ENCODE measurements at places on chromosomes 7 and 10. TPM values are rescaled to one million over a fixed set of nuclear protein-coding genes. Genes with fewer than 3 reads are reported as not detected.

DNA sequence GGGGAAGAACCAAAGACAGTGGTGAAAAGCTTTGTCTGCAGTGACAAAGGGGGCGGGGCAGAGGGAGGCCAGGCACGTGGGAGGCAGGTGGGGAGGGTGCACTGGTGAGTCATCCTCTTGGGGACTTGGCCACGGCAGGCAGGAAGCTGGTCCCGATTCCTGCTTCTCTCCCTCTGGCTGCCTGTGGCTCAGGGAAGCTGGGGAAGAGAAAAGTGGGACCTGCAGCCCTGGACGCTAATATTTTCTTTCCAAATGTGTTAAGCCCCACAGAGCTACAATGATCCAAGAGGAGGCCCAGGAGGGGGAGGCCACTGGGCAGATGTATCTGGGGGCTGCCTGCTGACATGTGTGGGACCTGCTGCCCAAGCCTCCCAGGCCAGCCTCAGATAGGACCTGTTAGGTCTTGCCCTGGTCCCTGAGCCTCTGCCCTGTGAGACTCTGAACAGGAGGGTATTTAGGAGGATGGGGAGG lies 231.8 kb downstream of the KCNMA1 start:
- H3K4me1 ChIP-seq = no peaks in the 10 kb centered on the region
- H3K36me3 ChIP-seq = no peaks in the 10 kb centered on the region
- DNase-seq = peak; percentile 41

DNA sequence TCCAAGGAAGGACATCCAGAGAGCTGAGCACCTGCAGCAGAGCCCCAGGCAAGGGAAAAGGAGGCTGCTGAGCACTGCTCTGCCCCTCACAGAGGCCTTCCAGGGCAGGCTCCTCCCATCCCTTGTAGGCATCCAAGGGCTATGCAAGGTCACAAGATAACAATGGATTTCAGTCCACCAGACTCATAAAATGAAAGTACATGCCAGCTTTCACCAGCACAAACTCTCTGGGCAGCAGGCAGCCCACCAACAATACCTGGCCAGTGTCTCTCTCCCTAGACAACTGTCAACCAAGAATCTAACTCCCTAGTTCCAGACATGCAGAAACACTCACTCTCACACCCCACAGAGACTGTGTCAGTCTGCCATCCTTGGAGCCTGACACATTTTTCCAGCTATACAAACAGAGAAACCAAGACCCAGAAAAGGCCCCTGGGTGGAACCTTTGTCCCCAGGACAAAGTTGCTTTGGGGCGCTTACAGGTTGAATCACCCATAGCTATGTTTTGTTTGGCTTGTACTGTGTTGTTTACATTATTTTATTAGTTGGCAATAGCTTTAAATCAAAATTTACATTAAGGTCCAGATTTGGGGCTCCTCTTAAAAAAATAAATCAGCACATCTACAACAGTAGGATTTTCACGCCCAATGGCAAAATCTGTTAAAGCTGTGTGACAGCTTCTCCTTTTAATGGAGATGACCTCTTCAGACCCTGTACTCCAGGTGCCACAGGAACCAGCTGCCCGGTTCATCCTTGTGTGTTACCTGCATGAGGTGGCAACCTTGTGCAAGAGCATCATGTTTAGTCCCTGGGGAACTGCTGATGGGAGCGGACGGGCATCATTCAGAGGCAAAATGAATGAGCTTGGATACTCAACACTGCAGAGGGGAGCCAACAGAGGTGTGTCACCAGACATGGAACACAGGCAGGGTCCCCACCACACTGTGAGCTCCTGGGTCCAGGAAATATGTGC lies 5.2 kb downstream of the GRID1 start:
- DNase-seq = peak; percentile 46
- no peak overlapping the region for H3K4me3 ChIP-seq
- H3K36me3 ChIP-seq = no peaks in the 10 kb centered on the region
- H3K4me1 ChIP-seq = no peaks in the 10 kb centered on the region

DNA sequence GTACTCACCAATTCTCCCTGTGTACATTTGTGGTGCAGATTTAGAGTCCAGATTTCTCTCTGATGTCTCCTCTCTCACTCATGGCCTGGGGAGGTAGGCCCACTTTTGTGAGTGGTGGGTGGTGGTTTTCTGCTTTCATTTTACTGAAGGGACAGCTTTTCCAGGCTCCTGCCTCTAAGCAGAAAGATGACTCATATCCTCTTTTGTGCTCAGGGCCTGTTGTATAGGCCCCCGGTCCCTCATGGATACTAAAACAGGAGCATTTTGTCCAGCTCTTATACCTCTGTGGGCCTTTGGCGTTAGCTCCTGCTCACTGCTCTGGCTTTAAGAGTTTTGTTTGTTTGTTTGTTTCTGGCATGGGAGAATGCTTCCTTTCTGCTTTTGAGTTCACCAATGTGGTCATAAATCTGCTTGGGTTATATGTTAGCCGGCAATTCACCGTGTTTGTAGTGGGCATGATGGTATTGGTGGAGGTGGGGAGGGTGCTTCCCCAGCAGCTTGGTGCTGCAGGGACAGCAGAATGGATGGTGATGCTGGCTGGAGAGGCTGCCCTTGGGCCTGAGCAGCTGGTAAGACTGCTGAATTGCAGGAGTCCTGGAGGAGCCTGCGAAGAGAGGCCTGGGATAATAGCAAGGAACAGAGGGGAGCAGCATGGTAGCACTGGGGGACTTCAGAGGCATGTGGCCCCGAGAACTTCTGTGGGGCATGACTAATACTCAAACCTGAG lies 468.7 kb downstream of the RPS24 start:
- H3K4me3 ChIP-seq = no peak overlapping the region
- H3K36me3 ChIP-seq = no peaks in the 10 kb centered on the region
- no peaks in the 10 kb centered on the region for H3K27me3 ChIP-seq

DNA sequence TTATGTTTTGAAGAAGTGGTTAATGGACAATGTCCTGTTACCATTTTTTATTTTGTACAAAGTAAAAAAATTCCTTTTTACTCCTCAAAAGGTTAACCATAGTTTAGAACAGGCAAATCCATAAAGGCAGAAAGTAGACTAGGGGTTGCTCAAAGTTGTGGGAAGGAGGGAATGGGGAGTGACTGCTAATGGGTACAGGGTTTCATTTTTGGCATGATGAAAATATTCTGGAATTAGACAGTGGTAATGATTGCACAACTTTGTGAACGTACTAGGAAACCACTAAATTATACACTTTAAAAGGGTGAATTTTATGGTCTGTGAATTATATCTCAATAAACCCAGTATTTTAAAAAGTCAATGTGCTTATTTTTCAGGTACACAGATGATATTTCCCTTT lies 35.4 kb upstream of the CDK14 start:
- no peaks in the 10 kb centered on the region for H3K4me1 ChIP-seq
- no peak for DNase-seq
- H3K4me3 ChIP-seq = no peak overlapping the region
- no peak overlapping the region for H3K27ac ChIP-seq
- H3K27me3 ChIP-seq = no peaks in the 10 kb centered on the region
- H3K36me3 ChIP-seq = no peaks in the 10 kb centered on the region

DNA sequence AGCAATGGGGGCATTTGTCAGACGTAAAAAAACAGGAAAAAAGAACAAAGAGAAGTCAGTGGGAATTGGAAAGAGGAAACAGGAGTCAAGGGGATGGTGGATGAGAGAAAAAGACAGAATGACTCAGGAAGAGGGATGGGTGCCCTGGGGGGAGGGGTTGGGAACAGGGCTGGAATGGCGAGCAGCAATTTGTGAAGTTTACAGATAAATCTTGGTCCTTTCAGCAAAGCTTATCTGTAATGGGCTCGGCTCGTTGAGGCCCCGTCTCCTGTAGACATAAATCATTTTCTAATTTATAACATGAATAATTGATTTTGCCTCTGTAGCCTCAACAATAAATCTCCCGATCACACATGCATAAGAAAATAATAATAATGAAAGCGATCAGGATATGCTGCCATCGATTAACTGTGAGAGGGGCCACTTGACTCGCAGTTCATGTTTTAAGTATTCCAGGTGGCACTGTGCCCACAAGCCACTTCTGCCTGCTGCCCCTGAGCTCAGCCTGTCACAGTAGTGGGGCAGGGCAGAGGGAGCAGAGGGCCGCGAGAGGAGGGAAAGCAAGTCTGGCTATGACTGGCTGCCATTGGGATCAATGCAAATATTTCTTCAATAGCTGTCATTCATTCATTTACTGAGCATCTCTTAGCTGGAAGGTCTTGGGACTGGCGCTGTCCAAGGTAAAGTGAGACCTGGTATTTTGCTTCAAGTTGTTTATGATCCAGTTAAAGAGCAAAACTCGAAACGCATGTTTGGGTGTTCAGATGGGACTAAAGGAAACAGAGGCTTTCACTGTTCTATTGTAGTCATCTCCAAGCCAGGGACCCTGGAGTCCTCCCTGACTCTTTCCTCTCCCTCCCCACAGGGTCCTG lies 47.4 kb upstream of the R3HCC1L start:
- no peak overlapping the region for H3K4me3 ChIP-seq
- no peaks in the 10 kb centered on the region for H3K27me3 ChIP-seq
- no peaks in the 10 kb centered on the region for H3K4me1 ChIP-seq
- H3K36me3 ChIP-seq = no peaks in the 10 kb centered on the region

- H3K27me3 ChIP-seq = no peaks in the 10 kb centered on the region
- no peaks in the 10 kb centered on the region for H3K4me1 ChIP-seq
- no peak for DNase-seq
- no peaks in the 10 kb centered on the region for H3K36me3 ChIP-seq
- H3K4me3 ChIP-seq = no peak overlapping the region
- no peak overlapping the region for H3K27ac ChIP-seq
Observed at GRCh38 chr10:126684171-126684745, 13.8 kb upstream of the C10orf90 start.

DNA sequence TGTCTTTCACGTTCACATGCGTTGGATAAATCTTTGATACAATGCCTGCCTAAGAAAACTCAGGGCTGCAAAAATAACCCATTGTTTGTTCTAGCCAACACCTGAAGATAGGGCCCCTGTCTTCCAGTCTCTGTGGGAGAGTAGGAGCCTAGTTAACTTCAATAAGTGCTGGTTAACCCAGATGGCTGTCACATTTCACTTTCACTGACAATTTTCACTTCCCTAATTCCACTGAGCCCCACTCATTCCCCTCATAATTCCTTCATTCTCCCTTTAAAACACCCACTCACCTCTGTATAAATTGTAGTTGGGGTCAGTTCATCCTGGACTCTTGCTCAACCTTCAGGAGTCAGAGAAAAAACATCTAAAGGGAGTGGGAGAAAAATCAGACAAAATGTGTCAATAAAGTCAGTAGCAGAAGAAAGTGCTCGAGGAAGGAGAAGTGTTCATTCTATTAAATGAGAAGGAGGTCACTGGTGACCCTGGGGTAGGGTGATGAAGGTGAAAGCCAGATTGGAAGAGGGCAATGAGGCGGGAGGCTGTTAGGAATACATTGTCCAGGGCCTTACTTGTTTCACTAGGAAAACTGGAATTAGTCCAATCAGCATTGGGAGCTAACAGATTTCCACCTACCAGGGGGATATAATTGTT lies 51.2 kb upstream of the ABI1 start:
- no peaks in the 10 kb centered on the region for H3K4me1 ChIP-seq
- no peak overlapping the region for H3K4me3 ChIP-seq
- no peaks in the 10 kb centered on the region for H3K27me3 ChIP-seq
- H3K27ac ChIP-seq = no peak overlapping the region

DNA sequence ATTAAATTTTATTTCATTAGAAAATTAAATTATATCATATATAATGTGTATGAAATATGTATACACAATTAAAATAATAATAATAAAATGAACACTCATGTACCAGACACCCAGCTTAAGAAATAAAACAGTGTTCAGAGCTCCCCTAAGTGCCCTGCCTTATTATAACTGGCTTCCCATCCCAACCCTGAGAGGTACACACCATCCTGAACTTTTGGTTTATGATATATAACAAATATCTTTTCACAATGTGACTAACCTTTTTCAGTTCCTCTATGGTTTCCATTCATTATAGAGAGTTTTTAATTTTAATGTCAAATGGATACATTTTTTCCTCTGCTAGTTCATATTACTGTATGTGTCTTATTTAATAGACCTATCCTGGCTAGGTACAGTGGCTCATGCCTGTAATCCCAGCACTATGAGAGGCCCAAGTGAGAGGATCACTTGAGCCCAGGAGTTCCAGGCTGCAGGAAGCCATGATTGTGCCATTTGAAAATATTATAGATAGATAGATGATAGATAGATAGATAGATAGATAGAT lies 24.0 kb upstream of the STEAP2 start:
- no peaks in the 10 kb centered on the region for H3K4me1 ChIP-seq
- H3K27ac ChIP-seq = no peak overlapping the region
- DNase-seq = no peak
- no peak overlapping the region for H3K4me3 ChIP-seq
- no peaks in the 10 kb centered on the region for H3K27me3 ChIP-seq
- no peaks in the 10 kb centered on the region for H3K36me3 ChIP-seq

GRCh38 chr10:77987671-77988255 lies 41.6 kb downstream of the POLR3A start:
- peaks cover 32% of the 10 kb centered on the region for H3K36me3 ChIP-seq
- H3K27ac ChIP-seq = no peak overlapping the region
- no peak overlapping the region for H3K4me3 ChIP-seq
- no peaks in the 10 kb centered on the region for H3K27me3 ChIP-seq
- no peaks in the 10 kb centered on the region for H3K4me1 ChIP-seq

GRCh38 chr7:21898265-21898930 lies 47.3 kb downstream of the CDCA7L start:
- H3K4me3 ChIP-seq = no peak overlapping the region
- H3K27ac ChIP-seq = no peak overlapping the region
- H3K36me3 ChIP-seq = no peaks in the 10 kb centered on the region
- H3K27me3 ChIP-seq = no peaks in the 10 kb centered on the region
- no peak for DNase-seq
- no peaks in the 10 kb centered on the region for H3K4me1 ChIP-seq

DNA sequence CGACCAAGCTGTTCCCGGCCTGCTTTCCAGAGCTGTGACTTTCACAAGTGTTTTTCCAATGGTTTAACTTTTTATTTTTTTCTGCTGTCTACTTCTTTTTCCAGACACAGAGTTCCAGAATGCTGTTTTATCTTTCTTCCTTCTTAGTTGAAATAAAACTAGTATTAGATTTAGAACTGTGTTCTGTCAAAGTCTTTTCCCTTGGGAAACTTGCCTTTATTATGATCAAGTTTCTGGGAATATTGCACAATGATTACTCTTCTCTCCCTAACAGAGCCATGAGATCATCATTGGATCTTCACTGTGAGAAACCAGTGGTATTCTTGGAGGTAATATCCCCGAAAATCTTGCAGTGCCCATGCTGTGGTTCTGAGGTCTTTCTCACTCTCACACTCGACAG lies 104.9 kb upstream of the KCND2 start:
- H3K4me3 ChIP-seq = no peak overlapping the region
- no peaks in the 10 kb centered on the region for H3K27me3 ChIP-seq
- H3K4me1 ChIP-seq = no peaks in the 10 kb centered on the region
- no peak overlapping the region for H3K27ac ChIP-seq

DNA sequence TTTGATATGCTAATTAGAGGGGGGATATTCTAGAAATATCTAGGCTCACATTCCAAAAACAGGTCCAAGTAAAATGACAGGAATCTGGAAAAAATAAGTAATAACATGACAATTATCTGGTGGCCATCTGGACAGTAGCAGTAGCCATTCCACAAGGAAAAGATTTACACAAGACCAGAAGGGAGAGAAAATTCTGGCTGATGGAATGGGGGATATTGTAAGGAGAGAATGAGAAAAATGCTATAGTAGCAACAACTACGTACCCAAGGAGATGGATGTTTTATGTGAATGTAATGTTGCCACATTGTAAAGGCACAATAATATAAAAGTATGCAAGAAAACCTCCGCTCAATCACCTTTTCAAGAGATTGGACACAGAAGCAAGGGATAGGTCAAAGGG lies 5.4 kb downstream of the MYOF start:
- no peaks in the 10 kb centered on the region for H3K27me3 ChIP-seq
- H3K27ac ChIP-seq = no peak overlapping the region
- DNase-seq = no peak
- no peaks in the 10 kb centered on the region for H3K36me3 ChIP-seq
- H3K4me3 ChIP-seq = no peak overlapping the region

Gene IL15RA
- total RNA-seq = 13.9 TPM

Gene MUC3A
- total RNA-seq = 39.1 TPM

Gene MYH16
- total RNA-seq = not detected

Gene KCP
- total RNA-seq = 44.6 TPM

Gene PRSS37
- total RNA-seq = not detected

Data from kidney (tissue), 22 donors.